ENCODE measurements at places on chromosomes 3 and 15. TPM values are rescaled to one million over a fixed set of nuclear protein-coding genes. Genes with fewer than 3 reads are reported as not detected.

GUCA1C gene
- 0.22 TPM for polyA plus RNA-seq

TNNC1 gene
- 1.1 TPM for polyA plus RNA-seq

EPHA3 gene
- 2.3 TPM for polyA plus RNA-seq

GOLGA6A gene
- not detected for polyA plus RNA-seq

ATP13A5 gene
- polyA plus RNA-seq = not detected

SLC28A1 gene
- not detected for polyA plus RNA-seq

SLCO2A1 gene
- 33.5 TPM for polyA plus RNA-seq

COMMD2 gene
- 12.8 TPM for polyA plus RNA-seq

ATG7 gene
- 14.9 TPM for polyA plus RNA-seq
